ENCODE measurements at places on chromosomes 7 and 10. TPM values are rescaled to one million over a fixed set of nuclear protein-coding genes. Genes with fewer than 3 reads are reported as not detected.

The BTBD16 gene
- total RNA-seq = not detected

- no peak overlapping the region for H3K4me3 ChIP-seq
- H3K36me3 ChIP-seq = no peaks in the 10 kb centered on the region
- no peaks in the 10 kb centered on the region for H3K27me3 ChIP-seq
- H3K27ac ChIP-seq = no peak overlapping the region
Observed at GRCh38 chr7:84693483-84693882, 493.4 kb downstream of the SEMA3D start.

DNA sequence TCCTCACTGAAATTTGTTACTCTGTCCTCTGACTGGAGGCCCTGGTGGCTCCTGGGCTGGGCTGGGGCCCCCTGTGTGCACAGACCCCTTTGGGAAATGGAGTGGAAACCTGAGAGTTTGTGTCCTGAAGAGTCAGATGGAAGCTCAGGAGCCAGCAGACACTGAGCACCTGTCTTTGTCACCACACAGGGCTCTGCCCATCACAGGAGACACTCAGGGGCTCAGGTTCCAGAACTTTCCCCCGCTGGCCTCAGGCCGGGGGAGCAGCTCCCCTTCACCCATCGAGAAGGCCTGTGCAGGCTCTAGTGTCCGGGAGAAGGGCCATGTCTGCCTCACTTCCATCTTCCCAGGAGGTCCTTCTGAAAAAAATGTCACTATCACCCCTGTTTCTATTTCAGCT lies 22.3 kb upstream of the PITRM1 start:
- no peaks in the 10 kb centered on the region for H3K36me3 ChIP-seq
- H3K4me1 ChIP-seq = peaks cover 2% of the 10 kb centered on the region
- H3K27ac ChIP-seq = no peak overlapping the region
- H3K27me3 ChIP-seq = peaks cover 26% of the 10 kb centered on the region

GRCh38 chr7:99767662-99768061 lies 16.3 kb downstream of the CYP3A4 start:
- H3K36me3 ChIP-seq = no peaks in the 10 kb centered on the region
- no peak for DNase-seq
- no peaks in the 10 kb centered on the region for H3K4me1 ChIP-seq
- no peak overlapping the region for H3K4me3 ChIP-seq

DNA sequence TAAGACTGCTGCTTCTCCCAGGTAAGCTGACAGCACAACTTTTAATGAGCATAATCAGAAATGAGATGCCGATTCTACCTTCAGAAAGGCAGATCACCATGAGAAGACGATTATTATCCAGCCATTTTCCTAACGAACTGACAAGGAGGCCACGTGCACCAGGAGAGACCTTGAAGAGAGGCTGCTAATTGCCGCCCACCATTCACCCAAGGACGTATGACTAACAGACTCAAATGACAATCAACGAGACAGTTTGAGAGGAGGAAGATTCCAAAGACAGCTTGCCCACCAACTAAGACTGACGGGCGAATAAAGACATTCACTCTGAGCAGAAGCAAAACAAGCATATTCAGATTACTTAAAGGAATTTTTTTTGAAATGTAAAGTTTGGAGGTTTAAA lies 301.9 kb upstream of the TAC1 start:
- no peaks in the 10 kb centered on the region for H3K36me3 ChIP-seq
- DNase-seq = no peak
- H3K4me3 ChIP-seq = no peak overlapping the region
- peaks cover under 1% of the 10 kb centered on the region for H3K27me3 ChIP-seq
- no peak overlapping the region for H3K27ac ChIP-seq

GRCh38 chr7:158955146-158955870 lies 99.0 kb downstream of the DYNC2I1 start:
- H3K4me3 ChIP-seq = no peak overlapping the region
- no peak for DNase-seq
- H3K36me3 ChIP-seq = peaks cover 6% of the 10 kb centered on the region
- H3K27me3 ChIP-seq = peaks cover 7% of the 10 kb centered on the region
- H3K4me1 ChIP-seq = peaks cover 11% of the 10 kb centered on the region
- H3K27ac ChIP-seq = no peak overlapping the region

DNA sequence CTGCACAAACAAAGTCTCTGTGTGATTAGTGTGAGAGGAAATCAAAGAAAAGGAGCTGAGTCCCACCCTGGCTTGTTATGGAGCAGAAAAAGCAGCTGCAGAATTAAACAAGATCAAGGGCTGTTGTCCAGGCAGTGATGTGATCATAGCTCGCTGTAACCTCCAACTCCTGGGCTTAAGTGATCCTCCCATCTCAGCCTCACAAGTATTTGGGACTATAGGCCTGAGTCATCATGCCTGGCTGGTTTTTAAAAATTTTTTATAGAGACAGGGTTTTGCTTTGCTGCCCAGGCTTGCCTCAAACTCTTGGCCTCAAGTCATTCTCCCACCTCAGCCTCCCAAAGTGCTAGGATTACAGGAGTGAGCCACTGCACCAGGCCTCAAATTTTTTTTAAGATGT lies 88.9 kb downstream of the IPMK start:
- H3K4me3 ChIP-seq = no peak overlapping the region
- H3K36me3 ChIP-seq = no peaks in the 10 kb centered on the region
- DNase-seq = no peak
- H3K27me3 ChIP-seq = peaks cover 7% of the 10 kb centered on the region
- H3K27ac ChIP-seq = peak overlapping the region; percentile 15

DNA sequence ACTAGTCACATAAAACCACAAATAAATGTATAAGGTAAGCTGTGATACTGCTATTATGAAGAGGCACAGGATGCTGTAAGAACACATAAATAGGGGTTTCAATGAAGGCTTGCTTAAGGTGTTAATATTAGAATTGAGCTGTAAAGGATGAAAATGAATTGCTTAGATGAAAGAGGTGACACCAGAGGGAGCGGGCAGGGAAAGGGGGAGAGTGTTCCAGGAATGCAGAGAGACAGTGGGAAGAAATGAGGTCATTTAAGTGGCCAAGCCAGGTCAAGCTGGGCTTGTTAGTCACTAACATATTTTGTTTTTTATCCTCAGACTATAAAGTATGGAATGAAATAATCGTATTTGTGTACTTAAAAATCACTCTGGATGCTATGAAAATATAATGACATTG lies 193.5 kb downstream of the NRG3 start:
- H3K36me3 ChIP-seq = no peaks in the 10 kb centered on the region
- H3K27ac ChIP-seq = no peak overlapping the region
- DNase-seq = no peak
- no peaks in the 10 kb centered on the region for H3K4me1 ChIP-seq
- no peaks in the 10 kb centered on the region for H3K27me3 ChIP-seq

Data from naive thymus-derived CD8-positive, alpha-beta T cell (primary cell).